ENCODE measurements at places on chromosomes 3 and 15.

DNA sequence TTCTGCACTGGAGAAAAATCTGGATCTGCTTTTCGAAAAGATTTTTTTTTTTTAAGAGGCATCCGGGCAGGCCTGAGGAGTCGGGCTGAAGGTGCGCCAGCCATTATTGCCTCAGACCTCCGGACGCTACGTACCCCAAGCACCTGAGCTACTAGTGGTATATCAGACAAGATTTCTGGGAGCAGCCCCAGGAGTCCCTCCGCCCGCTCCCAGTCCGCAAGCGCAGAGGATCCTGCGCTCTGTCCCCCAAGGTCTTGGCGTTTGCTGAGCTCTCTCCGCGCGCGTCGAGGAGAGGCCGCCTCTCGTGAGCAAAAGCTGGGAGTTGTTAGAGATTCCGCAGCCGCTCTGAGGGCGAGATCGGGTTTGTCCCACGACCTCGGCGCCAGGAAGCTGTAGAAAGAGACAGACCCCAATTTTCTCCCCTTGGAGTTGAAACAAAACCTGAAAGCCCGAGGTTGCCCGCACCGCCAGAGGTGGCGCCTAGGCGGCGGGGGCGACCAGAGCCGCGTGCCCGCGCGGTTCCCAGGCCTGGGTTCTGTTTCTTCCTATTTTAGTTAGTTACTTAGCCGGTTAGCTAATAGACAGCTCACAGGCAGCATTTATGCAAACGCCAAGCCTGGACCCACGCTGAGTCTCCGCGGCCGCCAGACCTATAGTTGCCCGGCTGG, 72.5 kb upstream of the POLG start:
- no peak for DNase-seq

GRCh38 chr3:126126286-126126685, 42.4 kb upstream of the SLC41A3 start:
- peak; percentile 60 for DNase-seq

- no peak for DNase-seq
Measured at GRCh38 chr3:131711114-131711768, 208.5 kb upstream of the MRPL3 start.

- DNase-seq, result no peak
Measured at GRCh38 chr15:51234176-51234927, 104.0 kb downstream of the CYP19A1 start.

- no peak for DNase-seq
Measured at GRCh38 chr15:96237002-96237401, 93.5 kb upstream of the NR2F2 start.

DNA sequence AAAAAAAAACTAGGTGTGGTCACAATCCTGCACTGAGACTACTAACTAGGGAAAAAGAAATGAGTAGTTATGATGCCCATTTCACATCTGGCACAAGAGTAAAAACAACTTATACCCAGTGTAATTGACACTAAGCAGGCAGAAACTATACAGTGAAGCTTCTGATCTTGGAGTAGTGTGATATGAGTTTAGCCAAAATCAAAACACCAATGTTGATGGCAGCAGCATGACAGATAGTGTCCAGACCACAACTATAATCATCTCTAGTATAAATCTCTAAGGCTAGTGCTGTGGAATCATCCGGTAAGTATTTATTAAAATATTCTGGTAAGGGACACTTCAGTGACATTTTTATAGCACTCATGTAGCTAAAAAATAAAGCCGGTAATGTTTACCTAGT, 108.5 kb upstream of the EPHA6 start:
- DNase-seq, result no peak

GRCh38 chr3:53150247-53151085, 10.5 kb upstream of the PRKCD start:
- DNase-seq, result no peak

Data from left forelimb (tissue), 1 donor.